Stimulated activated CD4-positive, alpha-beta T cell treated with anti-CD3 and anti-CD28 coated beads, Interleukin-12 subunit alpha, Interleukin-12 subunit beta, amount 100 ng/mL, for 4 hours (primary cell): ENCODE measurements at places on chromosomes 6 and 20.

DNA sequence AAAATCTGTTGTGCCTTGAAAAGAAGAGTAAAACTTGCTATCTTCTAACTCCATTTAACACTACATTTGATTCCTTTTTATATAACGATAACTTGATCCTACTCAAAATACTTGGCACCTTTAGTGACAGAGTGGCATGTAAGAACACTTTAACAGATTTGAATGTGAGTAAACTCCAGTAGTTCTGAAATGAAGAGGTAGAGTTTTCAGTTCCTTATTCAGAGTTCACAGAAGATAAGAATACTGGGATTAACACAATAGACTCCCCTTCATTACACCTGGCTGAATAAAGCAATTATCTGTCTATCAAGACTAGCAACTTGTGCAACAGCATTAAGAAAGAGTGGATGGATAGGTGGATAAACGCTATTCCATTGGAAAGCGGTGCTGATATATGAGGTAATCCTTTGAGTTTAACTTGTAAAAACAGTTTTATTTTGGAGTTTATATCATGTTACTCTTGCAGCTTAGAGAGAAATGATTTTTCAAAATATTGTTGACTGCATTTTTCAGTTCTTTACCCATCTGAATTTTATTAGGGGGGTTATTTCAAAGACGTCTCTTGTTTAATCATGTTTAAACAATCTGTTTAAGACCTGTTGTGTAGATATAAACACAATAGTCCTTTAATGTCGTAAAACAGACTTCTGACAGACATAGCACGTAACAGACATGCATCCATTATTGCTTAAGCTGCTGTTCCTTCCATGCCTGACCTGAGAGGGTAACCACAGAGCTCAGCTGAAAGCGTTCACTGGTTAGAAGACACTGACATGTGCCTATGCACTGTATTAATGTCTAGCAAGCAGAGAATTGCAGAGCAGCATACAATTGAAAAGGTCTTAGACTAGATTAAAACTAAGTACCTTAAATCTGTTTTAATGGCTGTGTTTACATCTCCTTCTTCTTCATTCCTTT lies 102.4 kb upstream of the SUPT3H start:
- no peak for DNase-seq

DNA sequence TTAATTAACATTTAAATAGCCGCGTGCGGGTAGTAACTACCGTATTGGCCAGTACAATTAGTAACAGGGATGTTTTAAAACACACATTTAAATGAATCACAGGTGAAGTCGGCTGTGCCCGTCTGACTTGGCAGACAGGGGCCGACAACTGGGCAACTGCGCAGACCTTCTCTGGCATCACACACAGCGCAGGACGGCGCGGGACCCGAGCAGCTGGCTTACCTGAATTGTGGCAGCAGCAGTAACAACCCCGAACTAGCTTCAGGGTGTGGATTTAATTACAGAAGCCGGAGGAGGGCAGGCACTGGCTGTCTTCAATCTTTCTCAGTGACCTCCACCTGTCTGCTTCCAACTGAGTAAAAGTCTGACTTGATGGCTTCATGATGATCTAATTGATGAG lies 91.7 kb downstream of the DACT2 start:
- no peak for DNase-seq

- DNase-seq: no peak
Observed at GRCh38 chr6:77650098-77650663, 2.7 kb upstream of the MEI4 start.

GRCh38 chr6:129645106-129645829 lies 64.7 kb downstream of the ARHGAP18 start:
- DNase-seq: no peak

- no peak for DNase-seq
Observed at GRCh38 chr6:17167327-17167979, 65.6 kb downstream of the STMND1 start.
